Gastroesophageal sphincter (tissue), 4 donors: ENCODE measurements at places on chromosomes 4 and X.

DNA sequence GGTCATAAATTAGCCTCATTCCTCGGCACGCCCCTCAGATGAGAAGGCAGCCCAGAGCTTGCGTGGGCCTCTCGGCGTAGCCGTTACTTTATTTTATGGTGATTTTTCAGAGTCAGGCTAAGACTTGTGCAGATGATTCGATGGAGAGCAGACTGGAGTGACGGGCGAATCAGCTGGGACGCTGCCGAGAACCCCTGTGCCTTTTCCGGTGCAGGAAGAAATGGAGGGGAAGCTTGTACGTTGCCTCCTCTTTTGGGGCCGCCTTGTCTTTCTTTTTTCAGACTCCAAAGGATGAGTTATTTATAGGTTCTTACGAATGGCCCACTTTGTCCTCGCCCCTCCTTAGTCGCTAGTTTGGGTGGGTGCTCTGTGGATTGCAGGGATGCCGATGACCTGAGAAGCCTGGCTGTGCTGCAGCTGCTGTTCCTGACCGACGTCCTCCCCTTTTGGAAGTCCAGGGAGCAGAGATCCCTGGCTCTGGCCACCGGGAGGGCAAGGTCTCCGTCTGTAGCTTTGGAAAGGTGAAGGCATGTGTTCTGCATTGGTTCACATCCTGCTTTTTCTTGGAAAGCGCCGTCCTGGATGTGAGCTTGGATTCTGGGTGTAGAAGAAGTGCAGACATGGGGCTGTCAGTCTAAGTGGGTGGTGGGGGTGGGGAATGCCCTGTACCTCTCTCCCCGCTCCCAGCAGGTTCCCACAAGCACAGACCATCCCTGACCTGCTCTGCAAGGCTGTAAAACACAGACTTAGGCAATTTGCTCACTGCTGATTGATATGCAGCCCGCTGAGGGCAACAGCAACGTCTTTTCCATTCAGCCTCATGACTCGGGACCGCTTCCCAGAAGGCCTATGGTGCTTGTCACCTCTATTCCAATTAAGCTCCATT lies 9.3 kb downstream of the SORCS2 start:
- ATAC-seq, result peak; percentile 56

DNA sequence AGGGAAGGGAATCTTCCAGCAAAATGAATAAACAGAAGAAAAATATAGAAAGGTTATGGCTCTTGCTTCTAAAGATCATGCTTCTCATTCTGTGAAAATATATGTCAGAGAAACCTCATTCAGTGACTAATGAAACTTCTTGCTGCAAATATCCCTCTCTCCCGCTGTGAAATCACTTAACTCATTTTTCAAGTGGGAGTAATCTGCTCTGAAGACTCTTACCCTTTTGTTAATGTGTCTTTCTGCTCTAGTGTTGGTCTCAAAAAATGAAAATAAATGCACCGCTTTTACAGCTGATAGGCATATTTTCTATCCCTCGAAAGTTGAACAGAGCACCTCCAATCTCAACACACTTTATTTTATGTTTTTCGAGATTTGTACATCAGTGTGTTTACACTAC lies 252.3 kb downstream of the NLGN4X start:
- ATAC-seq, result no peak

DNA sequence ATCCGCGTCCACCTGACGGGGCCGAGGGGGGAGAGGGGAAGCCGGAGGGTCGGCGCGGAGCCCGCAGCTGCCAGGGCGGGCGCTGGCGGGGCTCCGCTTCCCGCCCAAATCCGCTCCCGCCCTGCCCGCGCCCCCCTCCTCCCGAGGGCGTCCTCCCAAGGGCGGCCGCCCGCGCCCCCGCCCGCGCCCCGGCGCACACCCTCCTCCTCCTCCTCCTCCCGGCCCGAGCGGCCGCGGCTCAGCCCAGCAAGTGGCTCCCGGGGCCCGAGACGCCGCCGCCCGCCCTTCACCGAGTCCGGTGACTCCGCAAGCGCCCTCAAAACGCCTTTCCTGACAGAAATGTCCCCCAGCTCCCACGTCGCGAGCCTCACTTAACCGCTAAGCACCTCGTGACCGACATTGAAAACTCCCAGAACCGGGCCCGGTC lies 487 bp downstream of the HMGB2 start:
- ATAC-seq, result peak; percentile 46

DNA sequence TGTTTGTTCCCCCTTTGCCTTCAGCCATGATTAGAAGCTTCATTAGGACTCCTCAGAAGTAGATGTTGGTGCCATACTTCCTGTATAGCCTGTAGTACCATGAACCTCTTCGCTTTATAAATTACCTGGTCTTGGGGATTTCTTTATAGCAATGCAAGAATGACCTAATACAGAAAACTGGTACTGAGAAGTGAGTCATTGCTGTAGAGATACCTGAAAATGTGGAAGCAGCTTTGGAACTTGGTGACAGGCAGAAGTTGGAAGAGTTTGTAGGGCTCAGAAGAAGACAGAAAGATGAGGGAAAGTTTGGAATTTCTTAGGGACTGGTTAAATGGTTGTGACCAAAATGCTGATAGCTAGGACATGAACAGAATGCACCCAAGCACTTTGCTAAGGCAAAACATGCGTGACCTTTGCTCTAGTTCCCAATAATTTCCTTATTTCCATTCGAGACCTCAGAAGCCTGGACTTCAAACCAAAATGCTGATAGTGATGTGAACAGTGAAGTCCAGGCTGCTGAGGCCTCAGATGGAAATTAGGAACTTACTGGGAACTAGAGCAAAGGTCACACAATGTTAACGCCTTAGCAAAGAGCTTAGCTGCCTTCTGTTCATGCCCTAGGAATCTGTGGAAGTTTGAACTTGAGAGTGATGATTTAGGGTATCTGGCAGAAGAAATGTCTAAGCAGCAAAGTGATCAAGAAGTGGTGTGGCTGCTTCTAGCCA lies 3.0 kb upstream of the USP46 start:
- no peak for ATAC-seq

GRCh38 chrX:72031634-72032033 lies 100.1 kb downstream of the RTL5 start:
- ATAC-seq, result no peak

DNA sequence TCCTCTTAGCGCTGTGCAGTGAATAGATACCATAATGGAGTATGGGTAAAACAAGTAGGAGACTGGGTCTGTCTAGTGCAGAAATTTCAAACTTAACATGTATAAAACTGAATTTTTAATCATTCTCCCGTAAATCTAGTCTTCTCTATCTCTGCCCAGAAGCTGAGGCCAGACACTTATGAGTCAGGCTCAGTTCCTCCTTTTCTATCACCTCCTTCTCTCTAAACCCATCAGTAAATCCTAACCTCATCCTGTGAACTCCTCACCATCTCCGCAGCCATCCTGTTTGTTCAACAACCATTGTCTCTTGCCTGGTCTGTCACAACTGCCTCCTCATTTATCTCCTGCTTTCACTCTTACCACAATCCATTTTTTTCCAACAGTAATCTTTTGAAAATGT lies 19.8 kb upstream of the SGMS2 start:
- no peak for ATAC-seq

DNA sequence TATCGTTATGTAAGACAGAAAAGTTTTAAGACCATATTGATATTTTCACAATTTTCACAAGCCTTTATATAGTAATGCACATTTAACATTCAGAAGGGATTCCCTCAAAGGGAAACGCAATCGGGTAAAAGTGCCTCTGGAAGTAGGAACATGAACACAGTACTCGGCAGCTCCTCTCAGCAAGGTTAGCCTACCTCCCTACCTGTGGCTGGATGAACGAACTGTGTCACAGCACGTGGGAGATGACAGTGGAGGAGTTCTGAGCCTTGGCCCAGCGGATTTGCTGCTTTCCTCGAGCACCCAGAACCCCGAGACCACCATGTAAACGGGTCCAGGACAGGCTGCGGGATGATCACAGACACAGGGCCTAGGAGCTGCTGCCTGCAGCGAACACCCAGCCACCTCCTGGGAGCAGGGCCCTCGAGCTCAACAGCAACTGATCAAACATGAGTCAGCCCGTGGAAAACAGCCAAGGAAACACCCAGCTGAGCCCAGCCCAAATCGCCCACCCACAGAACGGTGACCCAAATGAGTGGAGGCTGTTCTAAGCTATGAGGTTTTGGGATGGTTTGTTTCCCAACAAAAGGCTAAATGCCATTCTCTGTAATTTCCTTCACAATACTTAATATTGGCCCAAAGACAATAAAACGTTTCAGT lies 30.4 kb downstream of the FAT1 start:
- peak; percentile 82 for ATAC-seq

DNA sequence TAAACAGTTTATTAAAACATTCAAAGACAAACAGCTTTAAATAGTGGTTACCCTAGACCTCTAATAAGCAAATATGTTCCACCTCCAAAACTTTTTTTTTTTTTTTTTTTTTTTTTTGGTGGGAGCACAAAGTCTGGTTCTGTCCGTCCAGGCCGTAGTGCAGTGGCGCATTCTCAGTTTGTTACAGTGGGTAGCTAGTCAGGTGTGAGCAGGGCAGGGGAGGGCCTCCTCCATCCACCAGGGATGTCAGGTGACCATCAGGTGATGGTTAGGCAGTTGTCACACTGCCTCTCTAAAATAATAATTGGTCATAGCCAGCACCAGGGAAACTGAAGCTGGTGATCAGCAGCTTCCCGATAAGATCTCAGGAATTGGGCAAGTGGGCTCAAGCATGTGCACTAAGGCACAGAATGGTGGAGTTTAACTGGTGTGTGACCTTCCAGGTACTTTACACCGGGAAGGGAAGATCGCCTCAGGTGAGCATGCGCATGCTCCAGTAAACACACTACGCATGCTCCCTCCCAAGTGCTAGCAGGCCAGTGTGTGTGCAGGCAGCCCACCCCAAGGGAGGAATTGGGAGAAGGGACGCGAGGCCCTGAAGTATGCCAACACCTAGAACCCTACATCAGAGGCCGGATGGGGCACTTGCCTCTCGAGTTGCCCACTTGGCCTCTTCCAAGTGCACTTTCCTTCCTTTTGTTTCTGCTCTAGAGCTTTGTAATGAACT lies 27.2 kb downstream of the TNIP2 start:
- no peak for ATAC-seq

DNA sequence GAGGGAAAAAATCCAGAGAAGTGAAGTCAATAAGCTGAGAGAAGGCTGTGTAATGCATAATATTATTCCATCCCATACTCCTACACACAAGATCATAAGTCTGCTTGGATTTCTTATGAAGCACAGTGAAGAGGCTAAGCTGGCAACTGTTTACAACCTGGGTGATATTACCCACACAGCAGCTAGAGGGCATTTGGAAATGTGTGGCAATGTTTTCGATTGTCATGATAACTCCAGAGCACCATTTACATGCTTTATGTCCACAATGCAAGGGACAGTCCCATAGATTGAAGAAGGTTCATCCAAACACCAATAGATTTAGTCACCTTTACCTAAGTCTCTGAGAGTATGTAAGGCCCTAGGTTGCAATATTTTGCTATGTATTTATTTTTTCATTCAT lies 412.2 kb downstream of the PPP3CA start:
- ATAC-seq, result no peak

DNA sequence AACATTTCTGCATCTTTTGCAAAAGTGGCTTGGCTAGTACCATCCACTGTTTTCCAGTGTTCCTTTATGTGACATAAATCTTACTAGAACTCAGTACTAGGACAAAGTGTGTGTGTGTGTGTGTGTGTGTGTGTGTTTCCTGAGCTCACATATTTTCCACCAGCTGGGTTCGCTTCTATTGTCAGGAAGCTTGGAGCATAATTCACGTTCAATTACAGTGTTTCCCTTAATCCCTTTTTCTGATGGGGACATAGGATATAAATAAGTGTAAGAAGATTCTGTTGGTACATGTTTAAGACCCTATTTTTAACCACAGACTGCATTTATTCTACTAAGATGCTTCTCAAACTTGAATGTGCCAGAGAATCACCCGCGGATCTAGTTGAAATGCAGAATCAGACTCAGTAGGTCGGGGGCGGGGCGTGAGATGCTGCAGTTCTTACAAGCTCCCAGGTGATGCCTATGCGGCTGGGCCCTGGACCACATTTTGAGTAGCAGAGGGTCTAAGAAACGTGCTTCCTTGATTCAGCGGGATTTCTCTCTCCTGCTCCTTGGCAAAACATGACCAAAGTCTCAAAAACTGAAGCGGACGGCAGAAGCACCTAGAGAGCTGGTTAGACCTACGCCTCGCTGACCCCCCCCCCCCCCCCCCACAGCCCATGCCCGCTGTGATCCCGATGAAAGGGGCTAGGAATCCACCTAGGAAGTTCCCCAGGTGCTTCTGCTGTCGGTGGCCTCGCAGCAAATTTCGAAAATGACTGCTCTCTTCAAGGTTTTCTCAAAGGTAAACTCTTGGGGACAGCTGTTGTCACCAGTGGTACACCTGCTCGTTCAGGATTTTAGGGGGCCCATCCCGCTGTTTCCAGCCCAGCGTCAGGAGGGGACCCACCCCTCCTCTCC lies 797 bp downstream of the CD99L2 start:
- ATAC-seq, result no peak

DNA sequence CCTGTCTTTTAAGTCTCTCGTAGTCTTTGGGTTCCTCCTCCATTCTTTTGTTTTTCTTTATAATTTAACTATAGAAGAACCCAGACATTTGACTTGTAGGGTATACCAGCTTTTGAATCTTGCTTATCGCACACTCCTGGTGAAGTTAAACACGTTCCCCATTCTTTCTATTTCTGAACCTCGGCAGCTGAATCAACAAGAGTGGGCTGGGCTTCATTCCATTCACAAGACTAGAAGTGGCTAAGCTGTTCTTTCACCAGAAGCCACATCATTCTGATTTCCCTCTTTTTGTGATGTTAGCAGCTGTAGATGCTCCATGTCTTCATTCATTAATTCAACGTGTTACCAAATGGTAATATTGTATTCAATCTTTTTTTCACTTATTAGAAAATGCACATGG lies 167.9 kb downstream of the CORIN start:
- no peak for ATAC-seq

DNA sequence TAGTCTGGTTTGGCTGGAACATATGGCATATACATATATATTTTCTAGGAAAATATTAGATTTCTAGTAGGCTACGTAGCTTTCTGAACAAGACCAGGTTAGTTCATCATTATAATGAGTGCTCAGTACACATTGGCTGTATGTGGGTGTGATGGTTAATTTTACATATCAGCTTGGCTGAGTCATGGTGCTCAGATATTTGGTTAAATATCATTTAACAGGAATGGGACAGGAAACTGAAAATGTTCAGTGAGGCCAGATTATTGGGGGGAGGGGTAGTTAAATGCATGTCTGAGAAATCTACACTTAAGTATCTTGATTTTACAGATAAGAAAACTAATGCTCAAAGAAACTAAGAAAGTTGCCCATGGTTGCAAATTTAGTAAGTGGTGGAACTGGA lies 160.1 kb downstream of the RBMX2 start:
- ATAC-seq, result no peak

GRCh38 chr4:123671636-123672404 lies 275.2 kb downstream of the SPRY1 start:
- ATAC-seq, result no peak

DNA sequence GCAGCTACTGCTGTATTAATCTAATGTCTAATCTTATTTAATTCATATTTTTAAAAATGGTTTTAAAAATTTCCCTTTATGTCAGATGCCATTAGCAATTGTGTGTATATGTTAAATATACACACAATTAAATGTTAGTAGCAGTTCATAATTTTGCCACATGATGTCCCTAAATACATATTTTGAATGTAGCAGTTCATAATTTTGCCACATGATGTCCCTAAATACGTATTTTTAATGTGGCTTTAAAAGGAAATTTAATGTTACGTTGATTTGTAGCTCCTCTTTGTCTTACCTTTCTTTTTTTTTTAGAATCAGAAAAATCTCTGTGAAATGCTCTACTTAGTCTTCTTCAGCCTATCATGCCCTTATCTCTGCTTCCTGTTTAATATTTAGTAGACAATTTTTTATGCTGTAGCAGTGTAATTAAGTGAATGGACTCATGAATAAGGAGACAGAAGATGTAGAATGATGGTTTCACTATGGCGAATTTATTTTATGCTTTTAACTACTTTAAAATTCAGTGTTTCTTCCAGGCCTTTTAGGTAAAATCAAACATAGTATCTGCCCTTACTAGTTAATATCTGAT lies 26.1 kb downstream of the RBM46 start:
- no peak for ATAC-seq
